AML-193 (cell line): ENCODE measurements at places on chromosomes 7 and 10.

GRCh38 chr10:93742633-93743349, 14.9 kb upstream of the LGI1 start:
- peak; percentile 71 for DNase-seq

- DNase-seq = no peak
Observed at GRCh38 chr10:26291721-26292480, 75.3 kb downstream of the GAD2 start.

DNA sequence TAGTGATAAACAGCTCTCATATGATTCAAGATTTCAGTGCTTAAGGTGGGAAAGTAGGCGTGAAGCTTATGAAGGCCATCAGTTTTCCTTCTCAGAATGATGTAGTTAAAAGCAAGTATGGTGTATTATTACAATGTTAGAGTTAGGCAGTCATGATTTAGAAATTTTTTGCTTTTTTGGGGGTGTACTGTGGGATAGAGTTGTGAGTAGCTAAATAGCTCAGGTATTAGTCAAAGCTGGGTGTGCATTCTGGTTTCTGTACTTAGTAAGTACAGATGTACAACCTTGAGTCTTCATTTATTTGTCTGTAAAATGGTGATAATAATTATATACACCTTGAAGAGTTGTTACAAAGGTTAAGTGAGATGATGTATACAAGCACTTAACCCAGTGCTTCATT, 52.2 kb downstream of the R3HCC1L start:
- no peak for DNase-seq

GRCh38 chr7:101664436-101664835, 35.3 kb upstream of the MYL10 start:
- DNase-seq = no peak

DNA sequence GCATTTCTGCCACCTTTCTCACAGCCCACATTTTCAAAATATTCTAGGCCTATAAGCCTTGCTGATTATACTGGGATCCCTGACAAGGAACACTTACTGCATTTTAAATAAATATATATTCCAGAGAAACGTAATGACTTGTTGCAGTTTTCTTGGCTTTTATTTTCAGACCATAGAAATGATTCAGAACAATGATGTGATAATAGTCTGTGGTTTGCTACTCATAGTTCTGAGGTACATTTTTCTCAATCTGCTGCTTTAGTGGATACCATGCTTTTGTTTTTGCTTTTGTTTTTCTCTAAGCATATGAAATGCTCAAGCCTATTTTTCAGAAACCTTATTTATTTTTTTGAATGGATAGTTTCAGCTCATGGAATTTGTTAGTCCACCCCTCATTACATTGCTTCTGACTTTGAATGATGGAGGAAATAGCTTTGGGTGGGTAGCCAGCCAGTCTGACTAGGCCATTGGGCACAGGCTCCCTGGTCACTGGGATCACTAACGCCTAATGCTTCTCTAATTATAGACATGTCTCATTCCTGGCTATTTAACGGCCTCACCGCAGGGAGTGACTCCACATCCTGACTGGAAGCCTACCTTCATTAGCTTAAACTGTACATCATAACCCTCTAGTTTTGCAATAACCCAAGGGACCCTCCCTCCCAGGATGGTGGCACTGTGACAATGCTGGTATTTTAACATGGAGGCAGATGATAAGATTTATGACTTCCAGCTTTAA, 66.1 kb downstream of the MBL2 start:
- no peak for DNase-seq

DNA sequence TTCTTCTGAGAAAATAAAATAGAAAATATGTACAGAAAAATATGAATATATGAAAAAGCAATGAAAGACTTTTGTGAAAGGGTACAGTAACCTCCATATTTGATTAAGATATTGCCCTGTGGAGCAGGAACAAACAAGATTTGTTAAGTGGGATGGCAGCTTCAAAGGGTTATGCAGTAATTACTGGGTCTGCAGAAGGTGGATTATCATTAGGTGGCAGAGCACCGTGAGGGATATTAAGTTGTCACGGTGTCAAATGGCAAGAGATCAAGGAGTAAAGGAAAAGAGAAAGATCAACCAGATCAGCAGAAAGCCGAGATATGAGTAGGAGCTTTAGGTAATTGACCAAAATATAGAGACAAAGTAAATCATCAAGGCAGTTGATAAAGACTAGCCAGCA, 44.1 kb downstream of the DGKB start:
- no peak for DNase-seq

DNA sequence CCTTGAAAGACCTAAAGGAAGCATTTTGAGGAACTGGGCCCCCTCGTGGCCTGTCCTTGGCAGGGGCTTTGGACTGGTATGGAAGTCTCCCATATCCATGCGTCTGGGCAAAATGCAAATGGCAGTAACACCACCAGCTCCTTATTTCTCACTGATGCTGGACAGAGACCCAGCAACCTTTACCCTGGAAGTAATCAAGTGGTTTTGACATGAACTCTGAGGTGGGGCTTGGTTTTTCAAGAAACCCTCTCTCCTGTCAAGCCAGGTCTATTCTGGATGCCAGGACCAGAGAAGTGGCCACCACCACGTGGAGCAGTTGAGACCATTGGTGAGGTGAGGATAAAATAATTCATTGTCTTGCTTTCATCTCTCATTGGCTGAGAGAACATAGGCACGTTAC, 84.4 kb downstream of the OTUD1 start:
- DNase-seq = no peak

GRCh38 chr10:112279433-112279832, 3.8 kb upstream of the TECTB start:
- no peak for DNase-seq

DNA sequence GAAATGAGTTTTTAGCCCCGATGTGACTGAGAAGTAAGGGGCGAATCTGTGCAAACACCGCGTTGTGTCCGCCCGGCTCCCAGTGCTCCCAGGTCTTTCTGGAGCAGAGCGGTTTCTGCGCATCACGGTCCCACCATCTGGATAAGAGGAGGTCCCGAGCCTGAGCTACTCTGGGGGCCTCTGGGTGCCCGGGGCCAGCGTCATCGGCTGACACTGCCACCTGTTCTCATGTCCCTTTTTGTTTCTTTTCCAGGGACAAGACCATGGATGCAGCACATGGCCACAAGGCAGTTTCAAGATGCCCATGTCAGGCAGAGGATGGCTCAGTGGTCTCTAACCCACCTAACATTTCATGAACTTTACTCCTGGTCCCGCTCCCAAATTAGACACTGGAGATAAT, 24.9 kb downstream of the KLF6 start:
- no peak for DNase-seq

GRCh38 chr10:49360271-49361177, 35.4 kb downstream of the DRGX start:
- no peak for DNase-seq

DNA sequence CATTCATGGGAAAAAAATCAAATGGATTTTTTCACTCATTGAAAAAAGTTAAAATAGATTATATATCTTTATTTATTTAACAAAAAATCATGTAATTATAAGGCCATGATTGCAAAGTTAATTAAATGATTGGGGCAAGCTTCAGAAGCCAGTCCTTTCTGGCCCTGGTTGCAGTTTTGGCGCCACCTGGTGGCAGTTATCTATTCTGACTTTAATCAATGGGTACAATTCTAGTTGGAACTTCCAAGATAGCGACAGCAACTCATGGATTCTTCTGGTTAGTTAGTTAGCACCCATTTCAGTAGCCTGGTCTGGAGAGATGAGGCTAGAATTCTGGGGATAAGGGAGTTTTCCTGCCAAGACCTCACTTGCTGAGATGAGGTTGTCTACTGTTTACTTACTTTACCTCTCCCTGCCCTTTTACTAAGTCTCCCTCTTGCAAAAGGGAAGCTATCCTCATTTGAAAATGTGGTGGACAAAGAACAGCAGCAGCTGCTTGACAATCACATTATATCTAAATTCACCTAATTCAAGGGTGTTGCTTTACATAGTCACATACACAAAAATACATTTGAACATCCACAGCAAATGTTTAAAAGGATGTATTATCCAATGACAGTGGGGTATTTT, 42.3 kb downstream of the NOC3L start:
- DNase-seq = peak; percentile 35

DNA sequence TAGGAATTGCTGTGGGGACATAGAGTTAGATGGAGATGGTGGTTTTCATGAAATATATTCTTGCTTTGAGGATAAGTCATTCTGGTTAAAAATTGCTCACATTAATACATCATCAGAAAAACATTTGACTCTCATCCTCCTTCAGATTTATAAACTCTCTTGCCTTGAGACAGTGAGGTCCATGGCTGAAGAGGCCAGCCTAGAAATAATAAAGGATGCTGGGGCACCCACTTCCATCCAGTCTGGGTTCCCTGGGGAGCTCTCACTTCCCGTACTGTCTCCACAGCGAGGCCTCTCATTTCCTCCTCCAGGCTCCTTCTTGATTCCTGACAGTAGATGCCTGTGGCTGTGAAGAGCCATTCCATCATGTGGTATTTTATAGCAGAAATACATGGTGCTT, 73.3 kb upstream of the PRKG1 start:
- DNase-seq = no peak

GRCh38 chr10:92222603-92223262, 68.1 kb downstream of the CPEB3 start:
- DNase-seq = no peak

DNA sequence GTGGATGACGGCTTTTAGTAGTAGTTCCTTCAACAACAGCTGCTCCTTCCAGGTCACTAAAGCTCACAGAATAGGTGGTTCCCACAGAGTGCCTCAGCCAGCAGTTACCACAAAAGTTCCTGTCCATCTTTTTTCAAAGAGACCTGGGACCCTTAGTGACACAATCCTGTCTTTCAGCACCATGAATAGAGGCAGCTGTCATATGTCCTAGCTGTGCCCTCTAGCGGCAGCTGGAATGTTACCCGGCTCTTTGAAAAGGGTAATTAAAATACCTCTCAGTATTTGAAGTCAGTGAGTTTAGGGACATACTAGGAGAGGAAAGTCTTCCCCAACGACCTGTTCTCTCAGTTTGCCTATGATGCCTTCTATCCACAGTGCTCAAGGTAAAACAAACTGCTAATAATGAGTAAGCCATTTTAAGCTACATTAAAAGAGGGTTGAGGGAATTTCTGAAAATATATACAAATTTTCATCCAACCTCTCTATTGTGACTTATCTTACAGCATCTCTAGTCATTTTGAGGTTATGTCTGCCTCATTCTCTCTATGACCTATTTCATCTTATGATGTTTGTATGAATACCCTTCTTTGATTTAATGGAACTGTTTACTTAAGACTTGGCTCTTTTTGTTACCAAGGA, 290.8 kb downstream of the NXPH1 start:
- DNase-seq = peak; percentile 18

- no peak for DNase-seq
Observed at GRCh38 chr7:78090616-78091015, 292.0 kb downstream of the PHTF2 start.

DNA sequence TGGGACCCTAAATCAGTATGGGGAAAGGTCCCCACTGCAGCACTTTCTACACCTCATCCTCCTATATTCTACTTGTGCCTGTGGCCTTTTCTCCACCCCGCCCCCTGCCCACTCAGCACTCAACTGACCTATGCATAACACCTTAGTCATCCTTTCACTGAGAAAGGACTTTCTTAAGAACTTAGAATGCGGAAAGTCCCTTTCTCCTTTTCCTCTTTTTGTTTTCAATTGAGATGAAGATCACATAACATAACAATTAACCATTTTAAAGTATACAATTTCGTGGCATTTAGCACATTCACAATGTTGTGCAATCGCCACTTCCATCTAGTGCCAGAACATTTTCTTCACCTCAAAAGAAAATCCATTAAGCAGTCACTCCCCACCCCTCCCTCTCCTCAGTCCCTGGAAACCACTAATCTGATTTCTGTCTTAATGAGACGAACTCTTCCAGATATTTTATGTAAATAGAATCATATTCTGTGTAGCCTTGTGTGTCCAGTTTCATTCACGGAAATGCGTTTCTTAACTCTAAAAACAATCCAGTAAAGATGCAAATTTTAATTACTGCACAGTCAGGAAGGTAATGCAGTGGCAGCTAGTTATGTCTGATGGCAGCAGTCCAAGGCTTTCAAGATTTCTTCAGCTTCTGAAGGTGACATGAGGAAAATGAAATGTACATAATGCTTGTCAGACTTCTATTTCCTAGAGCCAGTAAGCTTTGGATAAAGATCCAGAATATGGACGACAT, 41.7 kb downstream of the FAS start:
- no peak for DNase-seq

DNA sequence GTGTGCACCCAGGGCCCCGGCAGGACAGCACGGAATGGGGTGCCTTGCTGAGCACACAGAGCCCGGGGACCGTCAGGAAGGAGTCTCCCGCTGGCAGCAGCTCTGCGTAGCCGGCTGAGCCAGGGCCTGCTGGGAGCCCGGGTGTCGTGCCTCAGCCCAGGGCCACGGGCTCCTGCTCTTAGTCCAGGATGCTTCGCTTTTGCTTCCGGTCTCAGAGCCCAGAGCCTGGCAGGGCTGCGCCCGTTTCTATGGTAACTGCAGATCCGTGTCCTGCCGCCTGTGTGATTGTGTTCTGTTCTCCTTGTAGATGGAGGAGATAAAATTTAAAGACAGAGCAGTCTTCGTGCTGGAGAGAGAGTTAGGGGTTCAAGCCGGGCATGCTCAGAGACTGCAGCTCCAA, 53.7 kb upstream of the DPYSL4 start:
- DNase-seq = no peak

- no peak for DNase-seq
Observed at GRCh38 chr7:117807676-117808075, 65.6 kb downstream of the CTTNBP2 start.

GRCh38 chr7:33757563-33758165, 147.7 kb upstream of the BMPER start:
- DNase-seq = peak; percentile 42

DNA sequence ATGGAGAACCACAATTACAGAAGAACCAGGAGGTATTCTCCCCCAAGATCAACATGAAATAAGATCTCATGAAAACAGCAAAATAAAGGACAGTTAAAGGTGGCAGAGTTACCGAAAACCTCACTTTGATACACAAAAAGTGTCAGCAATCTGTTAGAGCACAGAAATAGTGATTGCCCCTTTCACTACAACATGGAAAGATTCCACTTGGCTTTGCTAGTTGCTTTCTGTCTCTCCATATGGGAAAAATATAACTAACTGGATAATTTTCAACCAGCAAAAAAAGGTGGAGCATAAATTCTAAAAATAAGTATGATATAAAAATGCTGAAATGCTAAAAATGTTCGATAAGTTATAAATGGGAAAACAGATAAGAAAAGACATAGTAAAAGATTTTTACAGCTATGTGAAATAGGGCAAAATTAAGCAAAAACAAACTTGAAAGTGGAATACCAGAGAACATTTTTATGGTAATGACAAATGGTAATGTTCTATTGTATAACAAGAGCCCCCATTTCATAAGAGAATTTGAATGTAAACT, 90.2 kb downstream of the GPR85 start:
- DNase-seq = no peak

GRCh38 chr10:130933008-130933390, 378.5 kb downstream of the TCERG1L start:
- no peak for DNase-seq

GRCh38 chr7:151897951-151898686, 21.2 kb upstream of the PRKAG2 start:
- DNase-seq = no peak
